Peyer's patch (tissue), 4 donors: ENCODE measurements at places on chromosomes 11 and 22. TPM values are rescaled to one million over a fixed set of nuclear protein-coding genes. Genes with fewer than 3 reads are reported as not detected.

DNA sequence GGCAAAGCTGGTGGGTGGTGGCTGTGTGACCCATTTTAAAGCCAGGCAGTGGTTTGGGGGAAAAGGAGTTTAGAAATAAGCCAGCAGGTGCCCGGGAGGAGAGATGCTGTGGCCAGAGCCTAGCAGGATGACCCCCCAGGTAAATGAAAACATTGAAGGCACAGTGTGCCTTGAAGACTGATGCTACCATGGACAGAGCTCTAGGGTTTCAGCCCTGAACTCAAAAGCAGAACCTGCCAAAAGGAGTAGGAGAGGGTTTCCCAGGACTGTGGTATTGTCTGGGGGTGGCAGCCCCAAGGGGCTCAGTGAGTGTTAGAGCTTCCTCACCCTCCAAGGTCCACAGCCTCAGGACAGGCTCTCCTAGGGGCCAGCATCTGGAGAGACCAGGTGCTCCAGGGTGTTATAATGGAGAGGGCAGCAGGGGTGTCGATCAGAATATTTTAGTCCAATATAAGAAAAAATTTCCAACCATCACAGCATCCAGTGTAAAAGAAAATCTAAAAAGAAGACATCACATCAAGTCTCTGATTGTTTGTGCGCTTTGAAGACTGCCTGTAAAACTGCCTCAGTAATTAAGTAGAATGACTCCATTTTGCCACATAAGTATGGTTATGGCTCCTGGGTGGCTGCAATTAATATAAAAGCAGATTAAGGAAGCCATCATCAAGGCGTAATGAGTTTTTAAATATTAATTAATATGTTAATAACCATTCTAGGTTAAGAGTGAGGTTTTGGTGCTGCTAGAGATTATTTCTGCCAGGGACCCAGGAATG lies 88.6 kb upstream of the LMO1 start:
- H3K27me3 ChIP-seq: no peaks in the 10 kb centered on the region
- H3K27ac ChIP-seq: no peak overlapping the region
- no peak for DNase-seq

DNA sequence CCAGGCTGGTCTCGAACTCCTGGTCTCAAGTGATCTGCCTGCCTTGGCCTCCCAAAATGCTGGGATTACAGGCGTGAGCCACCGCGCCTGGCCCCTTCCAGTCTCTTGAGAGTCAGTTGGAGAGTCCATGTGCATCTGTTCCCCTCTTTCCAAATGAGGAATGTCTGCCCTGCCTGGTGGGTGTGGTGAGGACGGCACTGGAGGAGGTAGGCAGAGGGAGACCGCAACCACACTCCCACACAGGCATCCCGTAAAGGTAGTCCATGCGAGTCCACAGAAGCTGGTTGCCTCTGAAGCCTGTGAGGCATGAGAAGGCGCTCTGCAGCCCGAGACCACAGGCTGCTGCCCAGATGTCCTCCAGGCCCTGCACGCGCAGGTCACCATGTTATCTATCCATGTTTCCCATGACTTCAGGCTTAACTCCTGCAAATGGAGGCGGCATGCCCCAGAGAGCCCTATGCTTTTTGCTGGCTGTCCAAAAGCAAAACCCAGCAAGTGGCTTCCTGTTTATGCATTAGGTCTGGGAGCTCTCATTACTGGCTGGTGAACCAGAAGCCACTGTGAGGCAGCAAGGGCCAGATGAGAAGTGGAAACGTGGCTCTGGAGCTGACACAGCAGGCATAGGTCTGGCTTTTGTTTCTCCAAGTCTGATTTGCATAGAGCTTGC lies 43.4 kb downstream of the GRIK4 start:
- H3K36me3 ChIP-seq: no peaks in the 10 kb centered on the region
- no peak for DNase-seq
- H3K27ac ChIP-seq: no peak overlapping the region
- no peak overlapping the region for H3K4me3 ChIP-seq

DNA sequence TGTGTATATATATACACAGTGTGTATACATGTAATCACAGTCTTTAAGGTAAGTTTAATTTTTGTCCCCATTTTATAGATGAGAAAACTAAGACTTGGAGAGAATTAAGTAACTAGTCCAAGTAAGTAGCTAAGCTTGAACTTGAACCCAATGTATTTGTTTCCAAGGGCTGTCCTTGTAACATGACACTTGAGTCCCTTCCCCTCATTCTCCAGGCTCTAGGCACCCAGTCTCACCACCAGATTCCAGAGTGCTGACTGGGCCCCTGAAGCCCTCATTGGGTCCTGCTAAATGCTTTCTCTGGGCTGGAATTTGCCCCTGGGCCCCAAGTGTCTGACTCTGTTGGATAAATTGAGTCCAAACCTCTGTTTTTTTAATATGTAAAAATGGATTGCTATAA lies 45.5 kb downstream of the ADM start:
- H3K27me3 ChIP-seq: no peaks in the 10 kb centered on the region
- no peak for DNase-seq
- no peak overlapping the region for H3K4me3 ChIP-seq
- H3K4me1 ChIP-seq: no peaks in the 10 kb centered on the region

DNA sequence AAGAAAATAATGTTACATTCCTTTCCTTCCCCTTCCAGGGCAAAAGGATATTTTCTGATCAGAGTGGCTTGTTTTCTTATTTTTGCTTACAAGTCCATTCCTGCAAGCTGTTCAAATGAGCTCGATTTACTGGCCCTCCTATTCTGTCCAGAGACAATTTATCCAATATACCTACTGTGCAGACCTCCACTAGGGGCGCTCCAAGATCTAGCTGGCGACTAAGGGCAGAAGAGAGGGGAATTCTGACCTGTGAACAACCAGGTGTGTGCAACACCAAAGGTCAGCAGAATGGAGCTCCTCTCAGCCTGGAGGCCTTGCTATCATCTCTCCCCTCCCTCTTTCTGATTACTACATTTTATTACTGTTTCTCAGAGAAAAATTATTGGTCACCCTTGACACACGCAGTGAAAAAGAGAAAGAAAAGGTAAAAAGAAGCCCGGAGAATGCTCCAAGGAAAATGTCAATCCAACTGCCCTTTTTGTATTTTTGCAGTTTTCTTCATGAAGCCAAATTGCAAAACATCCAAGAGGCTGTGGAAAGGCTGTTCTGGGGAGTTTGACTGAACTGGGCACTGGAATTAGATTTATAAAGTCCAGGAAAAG lies 3.2 kb downstream of the SEZ6L start:
- peaks cover 18% of the 10 kb centered on the region for H3K27me3 ChIP-seq
- no peaks in the 10 kb centered on the region for H3K36me3 ChIP-seq
- H3K4me3 ChIP-seq: no peak overlapping the region
- peaks cover 20% of the 10 kb centered on the region for H3K4me1 ChIP-seq
- H3K27ac ChIP-seq: no peak overlapping the region

GRCh38 chr22:45578524-45579147 lies 76.0 kb downstream of the FBLN1 start:
- peak; percentile 21 for DNase-seq
- H3K27me3 ChIP-seq: no peaks in the 10 kb centered on the region
- H3K27ac ChIP-seq: no peak overlapping the region
- H3K4me1 ChIP-seq: no peaks in the 10 kb centered on the region

DNA sequence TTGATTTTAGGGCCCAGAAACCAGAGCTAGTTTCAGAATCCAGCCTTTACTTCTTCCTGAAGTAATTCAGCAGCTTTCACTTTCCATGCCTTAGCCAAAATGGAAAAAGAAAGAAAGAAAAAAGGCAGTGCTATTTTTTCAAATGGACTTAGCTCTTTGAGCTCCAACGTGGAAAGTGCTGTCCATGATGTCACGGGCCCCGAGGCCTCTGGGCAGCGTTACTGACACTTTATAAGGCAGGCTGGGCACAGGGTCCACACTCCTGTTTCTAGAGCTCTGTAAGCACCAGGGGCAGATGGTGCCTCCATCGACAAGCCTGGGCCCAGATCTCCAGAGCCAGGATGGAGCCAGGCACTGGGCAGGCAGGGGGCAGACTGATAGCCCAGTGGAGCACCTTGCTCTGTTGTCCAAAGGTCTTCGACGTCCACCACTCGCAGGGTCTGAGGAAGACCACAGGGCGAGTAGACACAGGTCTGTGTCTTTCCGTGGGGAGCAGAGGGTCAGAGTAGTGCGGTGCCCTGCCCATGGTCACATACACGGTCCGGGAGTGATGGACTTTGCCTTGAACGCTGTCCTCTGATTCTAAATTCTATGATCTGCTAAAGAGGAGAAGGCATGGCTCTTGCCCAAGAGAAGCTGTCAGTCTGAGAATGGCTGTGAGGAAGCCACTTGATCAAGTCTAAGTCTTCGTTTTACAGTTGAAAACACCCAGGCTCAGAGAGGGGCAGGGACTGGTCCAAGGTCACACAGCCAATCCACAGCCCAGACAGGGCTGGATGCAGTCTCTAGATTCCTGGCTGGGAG lies 22.0 kb upstream of the WNT11 start:
- H3K27me3 ChIP-seq: no peaks in the 10 kb centered on the region
- H3K4me3 ChIP-seq: no peak overlapping the region
- H3K27ac ChIP-seq: peak overlapping the region; percentile 89
- no peaks in the 10 kb centered on the region for H3K4me1 ChIP-seq
- DNase-seq: peak; percentile 62
- no peaks in the 10 kb centered on the region for H3K36me3 ChIP-seq

DNA sequence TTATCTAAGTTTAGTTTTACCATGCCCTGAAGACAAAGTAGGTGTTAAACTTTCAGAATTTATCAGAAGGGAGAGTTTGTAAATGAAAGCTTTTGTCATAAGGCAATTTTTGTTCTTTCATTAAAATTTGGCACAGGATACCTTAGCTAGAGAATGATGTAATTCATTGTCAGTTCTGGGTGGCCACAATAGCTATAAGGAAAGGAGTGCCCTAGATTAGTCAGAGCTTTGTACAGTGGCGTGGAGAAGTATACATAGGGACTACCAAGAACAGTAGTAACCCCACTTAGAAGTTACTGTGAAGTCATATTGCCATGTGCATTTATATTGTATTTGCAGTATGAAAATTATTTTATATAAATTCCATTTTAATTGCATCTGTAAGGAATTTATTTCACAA lies 126.3 kb upstream of the CARD18 start:
- no peaks in the 10 kb centered on the region for H3K27me3 ChIP-seq
- no peaks in the 10 kb centered on the region for H3K36me3 ChIP-seq
- DNase-seq: no peak
- no peaks in the 10 kb centered on the region for H3K4me1 ChIP-seq
- no peak overlapping the region for H3K27ac ChIP-seq

DNA sequence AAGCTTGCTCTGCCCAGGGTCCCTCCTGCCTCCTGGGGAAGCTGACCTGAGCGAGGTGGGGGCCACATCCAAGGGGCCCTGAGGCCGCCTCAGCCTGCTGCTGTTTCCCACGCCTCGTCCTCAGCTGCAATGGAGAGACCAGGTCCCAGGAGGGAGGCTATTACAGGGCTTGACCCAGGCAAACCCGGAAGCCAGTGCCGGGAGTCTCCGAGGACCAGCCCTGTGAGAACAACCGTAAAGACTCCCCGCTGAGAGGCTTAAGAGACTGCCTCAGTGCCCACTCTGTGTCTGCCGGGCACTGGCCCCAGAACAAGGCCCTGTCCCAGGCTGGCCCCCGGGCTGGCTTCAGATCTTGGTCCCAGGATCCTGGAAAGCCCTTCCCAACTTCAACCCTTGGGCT lies 124.3 kb upstream of the FGF3 start:
- no peaks in the 10 kb centered on the region for H3K27me3 ChIP-seq
- no peak for DNase-seq
- H3K36me3 ChIP-seq: no peaks in the 10 kb centered on the region
- H3K27ac ChIP-seq: no peak overlapping the region
- no peak overlapping the region for H3K4me3 ChIP-seq

DNA sequence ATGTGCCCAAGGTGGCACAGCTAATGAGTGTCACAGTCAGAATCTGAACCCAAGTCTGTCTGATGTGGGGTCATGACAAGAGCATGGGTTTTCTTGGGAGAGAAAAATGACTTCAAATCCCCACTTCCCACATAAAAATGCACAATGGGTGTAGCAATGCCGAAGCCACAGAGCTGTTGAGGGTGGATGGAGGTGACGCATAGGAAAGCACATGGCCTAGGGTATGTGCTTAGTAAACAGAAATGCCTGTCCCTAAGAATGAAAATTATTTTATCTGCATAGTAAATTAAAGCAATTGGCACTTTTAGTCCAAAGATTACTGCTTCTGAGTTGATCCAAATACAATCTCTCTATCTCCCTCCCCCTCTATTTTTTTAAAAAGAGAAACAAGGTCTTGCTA lies 10.9 kb downstream of the MICAL3 start:
- no peak overlapping the region for H3K4me3 ChIP-seq
- H3K4me1 ChIP-seq: no peaks in the 10 kb centered on the region
- DNase-seq: no peak
- H3K27me3 ChIP-seq: no peaks in the 10 kb centered on the region

DNA sequence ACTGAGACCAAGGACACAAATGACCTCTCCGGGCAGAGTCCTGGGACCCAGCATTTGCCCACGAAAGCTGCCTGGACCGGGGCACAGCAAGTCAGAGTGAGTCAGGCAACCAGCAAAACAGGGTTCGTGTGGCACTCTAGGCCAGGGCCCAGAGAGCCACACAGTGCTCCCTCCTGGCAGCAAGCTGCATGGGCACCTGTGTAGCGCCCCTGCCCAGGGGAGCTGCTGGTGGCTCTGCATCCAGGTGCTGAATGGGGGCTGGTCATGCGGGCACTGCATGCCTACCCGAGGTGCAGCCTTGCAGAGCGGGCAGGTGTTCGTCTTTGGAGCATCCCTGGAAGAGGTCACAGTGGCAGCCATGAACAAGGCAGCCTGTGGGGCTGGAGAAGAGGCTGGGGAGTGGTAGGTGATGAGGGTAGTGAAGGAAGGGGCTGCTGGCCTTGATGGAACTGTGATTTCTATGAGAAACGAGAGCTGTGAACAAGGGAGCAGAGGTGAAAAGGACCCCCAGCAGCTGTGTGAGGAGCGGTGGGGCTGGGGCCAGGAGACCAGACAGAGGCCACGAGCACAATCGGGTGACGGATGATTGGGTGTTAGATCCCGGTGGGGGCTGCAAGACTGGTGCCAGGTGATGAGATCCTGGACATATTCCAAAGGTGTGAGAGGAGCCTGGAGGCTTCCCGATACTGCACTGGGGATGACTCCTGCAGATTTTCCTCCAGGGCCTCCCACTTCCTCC lies 63.3 kb downstream of the DGCR2 start:
- H3K27me3 ChIP-seq: no peaks in the 10 kb centered on the region
- H3K27ac ChIP-seq: no peak overlapping the region
- no peaks in the 10 kb centered on the region for H3K4me1 ChIP-seq
- peaks cover 86% of the 10 kb centered on the region for H3K36me3 ChIP-seq
- DNase-seq: peak; percentile 38

Gene NXPE4
- 0.67 TPM for total RNA-seq

Gene GNB1L
- 5.2 TPM for total RNA-seq

Gene OR51B4
- not detected for total RNA-seq

Gene UPK3A
- not detected for total RNA-seq

Gene SLN
- not detected for total RNA-seq
